ENCODE measurements at places on chromosomes 1 and 21.

- DNase-seq: no peak
Observed at GRCh38 chr1:189311915-189312314, 1165.7 kb downstream of the BRINP3 start.

- no peak for DNase-seq
Observed at GRCh38 chr1:244060686-244061085, 9.6 kb downstream of the ZBTB18 start.

GRCh38 chr21:38478782-38479181, 19.5 kb downstream of the ERG start:
- DNase-seq: no peak

- no peak for DNase-seq
Observed at GRCh38 chr1:86169625-86170024, 13.1 kb upstream of the COL24A1 start.

DNA sequence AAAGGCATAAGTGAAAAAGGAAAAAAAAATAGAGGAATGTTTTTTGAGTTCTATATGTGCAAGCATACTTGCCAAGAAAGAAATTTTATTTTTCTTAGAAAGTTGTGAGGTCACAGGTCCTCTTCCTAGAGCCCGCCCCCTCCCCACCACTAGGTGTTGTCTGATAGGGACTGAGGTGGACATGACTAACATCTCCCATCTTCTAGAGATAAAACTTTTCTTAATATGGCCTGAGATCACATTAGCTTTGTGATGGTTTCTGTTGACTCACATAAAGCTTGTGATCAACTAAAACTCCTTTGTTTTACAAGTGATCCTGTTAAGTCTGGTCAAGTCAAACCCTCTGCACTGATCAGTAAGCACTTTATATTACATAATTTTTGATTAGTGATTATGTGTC, 33.4 kb upstream of the CITED4 start:
- no peak for DNase-seq

GRCh38 chr1:230750576-230750975, 3.4 kb downstream of the CAPN9 start:
- DNase-seq: no peak

DNA sequence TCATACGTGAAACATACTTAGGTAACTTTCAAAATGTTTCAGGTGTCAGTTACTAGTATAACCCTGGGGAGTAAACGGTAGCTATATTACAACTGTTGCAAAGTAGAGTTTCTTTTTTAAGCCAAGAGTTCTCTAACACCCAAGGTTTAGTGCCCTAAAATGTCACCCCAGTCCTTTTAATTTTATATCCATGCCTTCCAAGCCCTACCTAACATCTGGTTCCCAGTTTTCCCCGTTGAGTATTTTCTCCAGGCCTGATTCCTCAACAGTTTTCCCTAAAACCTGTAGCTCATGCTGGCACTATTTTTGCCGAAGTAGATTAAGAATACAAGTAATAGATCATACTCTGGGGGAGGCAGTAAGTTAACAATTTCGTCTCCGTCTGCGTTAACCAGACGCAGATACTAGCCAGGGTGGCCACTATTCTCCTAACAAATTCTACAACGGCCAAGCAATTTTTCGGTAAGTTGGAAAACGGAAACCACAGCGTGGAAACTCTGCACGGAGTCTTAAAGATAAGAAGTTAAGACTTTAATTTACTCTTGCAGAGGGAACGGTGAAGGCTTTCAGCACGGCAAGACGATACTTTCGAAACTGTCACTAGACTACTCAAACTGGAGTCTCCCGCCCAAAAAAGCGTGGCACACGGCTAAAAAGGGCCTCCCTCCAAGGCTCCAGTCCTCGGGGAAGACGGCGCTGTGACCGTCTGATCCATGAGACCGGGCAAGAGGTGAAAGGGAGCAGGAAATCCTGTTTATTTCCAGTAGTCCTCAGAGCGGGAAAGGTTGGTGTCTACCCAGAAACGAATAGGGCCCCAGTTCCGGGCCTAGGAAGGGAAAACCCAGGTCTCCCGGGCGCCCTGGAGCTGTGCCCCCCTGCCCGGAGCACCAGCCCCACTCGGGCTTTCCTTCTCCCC, 945 bp downstream of the SRSF4 start:
- no peak for DNase-seq

DNA sequence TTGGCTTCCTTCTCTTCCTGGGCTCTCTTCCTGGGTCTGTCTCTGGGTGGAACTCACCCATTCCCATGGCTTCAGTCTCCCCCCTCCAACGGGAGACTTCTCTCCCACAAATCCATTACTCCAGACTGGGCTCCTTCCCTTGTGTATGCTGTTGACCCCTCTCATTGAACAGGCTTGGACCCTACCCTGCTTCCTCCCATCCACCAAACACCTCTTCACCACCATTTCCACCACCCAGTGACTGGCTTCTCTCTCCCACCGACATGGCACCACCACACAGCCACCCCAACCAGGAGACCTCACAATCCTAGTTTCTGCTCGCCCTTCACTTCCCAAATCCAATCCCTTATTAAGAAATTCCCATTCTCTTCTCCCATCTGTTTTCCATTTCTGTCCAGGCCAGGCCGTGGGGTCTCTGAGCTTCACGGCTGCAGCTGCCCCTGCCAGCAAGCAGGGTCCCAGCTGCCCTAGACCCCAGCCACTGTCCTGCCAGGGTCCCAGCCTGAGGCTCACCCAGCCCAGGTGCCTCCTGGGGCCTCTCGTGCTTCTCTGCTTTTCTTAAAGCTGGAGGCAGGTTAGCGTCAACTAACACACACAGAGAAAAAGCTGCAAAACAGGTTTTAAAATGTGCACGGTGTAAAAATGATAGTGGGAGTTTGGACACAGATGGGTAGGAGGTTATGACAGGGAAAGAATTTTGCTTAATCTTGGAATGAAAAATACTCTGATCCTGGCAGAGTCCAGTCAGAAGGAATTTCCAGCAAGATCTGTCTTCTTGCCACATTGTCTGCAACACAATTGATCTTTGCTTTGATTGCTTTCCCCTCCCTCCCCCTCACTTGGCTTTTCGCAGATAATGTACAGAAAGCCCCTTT, 383.8 kb upstream of the VAMP3 start:
- DNase-seq: no peak

DNA sequence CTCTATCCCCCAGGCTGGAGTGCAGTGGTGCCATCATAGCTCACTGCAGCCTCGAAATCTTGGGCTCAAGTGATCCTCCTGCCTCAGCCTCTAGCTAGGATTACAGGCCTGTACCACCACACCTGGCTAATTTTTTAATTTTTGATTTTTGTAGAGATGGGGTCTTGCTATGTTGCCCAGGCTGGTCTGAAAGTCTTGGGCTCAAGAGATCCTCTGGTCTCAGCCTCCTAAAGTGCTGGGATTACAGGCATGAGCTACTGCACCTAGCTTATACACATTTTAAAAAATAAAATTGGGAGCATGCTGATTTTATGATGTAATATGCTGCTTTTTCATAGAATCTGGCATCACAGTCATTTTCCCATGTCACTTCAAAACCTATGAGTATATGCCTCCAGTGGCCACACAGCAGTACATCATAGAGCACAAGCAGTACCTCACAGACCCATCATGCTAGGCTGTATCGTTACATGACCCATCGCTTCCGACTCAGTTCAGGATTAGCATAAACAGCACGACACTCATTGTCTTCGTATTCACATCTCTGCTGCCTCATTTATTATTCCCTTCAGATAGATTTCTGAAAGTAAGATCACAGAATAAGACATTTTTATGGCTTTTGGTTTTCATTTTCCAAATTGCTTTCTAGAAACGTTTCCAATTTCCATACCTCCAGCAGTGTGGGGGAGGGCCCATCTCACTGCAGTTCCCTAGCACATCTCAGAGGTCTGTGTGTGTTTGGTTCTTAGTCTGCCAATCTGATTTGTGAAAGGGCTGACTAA, 35.9 kb upstream of the CCSAP start:
- DNase-seq: no peak

- DNase-seq: no peak
Observed at GRCh38 chr1:17948594-17948993, 159.0 kb upstream of the IGSF21 start.

DNA sequence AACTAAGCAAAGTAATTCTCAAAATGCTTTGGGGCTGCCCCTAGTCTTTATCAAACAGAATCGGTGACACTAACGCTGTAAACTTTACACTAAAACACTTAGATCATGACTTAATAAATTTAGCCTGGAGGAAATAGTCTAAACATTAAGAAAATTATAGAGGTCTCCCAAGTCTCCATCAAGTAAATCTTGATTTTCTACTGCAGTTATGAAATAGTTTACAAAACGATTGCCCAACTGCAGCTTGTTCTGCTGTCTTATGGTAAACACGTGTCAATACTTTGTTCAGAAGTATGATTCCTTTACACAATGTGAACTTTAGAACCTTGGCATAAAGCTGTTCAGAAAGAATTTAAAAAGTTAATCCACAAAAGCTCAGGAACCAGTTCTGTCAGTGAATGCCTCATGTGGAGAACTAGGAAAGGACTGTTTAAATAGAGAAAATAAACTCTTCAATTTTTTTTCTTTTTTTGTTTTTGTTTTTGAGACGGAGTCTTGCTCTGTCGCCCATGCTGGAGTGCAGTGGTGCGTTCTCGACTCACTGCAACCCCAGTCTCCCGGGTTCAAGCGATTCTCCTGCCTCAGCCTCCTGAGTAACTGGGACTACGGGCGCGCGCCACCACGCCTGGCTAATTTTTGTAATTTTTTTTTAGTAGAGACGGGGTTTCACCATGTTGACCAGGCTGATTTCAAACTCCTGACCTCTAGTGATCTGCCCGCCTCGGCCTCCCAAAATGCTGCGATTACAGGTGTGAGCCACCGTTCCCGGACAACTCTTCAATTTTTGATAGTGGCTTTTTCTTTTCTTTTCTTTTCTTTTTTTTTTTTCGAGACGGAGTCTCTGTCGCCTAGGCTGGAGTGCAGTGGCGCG, 1.6 kb downstream of the DDI2 start:
- DNase-seq: no peak

DNA sequence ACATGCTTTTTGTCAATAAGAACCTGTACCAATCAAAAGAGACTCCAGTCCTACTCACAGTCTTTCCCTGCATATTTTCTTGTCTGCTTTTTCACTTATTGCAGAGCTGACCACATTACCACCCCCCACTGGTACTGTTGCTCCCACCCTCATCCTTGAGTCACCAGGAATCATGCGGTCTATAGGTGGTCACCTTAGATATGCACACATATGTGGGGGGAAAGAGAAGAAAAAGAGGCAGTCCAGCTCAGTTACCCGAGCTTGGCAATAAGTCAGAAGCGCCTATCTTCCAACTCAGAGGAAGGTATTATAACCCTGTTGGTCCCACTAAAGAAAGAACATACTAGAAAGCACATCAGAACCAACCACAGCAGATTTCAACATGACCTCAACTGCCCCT, 119.2 kb downstream of the SMYD2 start:
- no peak for DNase-seq

- DNase-seq: no peak
Observed at GRCh38 chr1:65177457-65177856, 29.5 kb downstream of the AK4 start.

DNA sequence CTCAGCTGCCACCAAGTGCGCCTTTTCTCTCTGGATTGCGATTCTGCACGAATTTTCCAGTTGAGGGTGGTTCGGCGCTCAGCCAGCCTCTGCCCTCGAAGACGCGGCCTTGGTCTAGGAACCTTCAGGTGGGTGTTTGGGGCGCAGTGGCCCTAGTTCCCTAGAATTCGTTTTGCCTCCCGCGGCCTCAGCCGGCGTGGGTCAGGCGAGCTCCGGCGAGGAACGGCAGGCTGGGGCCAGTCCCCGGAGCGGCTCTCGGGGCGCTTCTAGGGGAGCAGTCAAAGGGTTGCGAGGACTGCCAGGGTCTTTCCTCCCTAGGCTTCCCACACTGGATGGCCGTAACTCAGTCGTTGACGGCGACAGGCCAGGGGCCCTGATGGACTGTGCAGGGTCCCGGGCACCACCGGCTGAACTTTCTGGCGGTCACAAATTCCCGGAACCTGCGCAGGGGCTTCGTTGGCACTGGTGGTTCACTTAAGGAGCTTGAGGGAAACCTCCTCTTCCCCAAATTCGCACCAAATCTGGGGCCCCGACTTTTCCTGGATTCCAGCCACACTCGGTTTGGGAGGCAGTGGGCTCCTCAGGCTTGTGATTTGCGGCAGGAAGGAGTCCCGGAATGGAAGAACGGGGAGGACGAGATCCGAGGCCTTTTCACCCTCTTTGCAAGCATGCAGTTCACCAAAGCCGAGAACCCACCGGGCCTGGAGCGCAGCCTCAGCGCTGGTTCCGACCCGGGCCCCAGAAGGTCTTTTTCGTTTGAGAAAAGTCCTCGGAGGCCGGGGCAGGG, 1.2 kb downstream of the DMBX1 start:
- no peak for DNase-seq

GRCh38 chr21:38989745-38990423, 184.2 kb downstream of the ETS2 start:
- DNase-seq: no peak

DNA sequence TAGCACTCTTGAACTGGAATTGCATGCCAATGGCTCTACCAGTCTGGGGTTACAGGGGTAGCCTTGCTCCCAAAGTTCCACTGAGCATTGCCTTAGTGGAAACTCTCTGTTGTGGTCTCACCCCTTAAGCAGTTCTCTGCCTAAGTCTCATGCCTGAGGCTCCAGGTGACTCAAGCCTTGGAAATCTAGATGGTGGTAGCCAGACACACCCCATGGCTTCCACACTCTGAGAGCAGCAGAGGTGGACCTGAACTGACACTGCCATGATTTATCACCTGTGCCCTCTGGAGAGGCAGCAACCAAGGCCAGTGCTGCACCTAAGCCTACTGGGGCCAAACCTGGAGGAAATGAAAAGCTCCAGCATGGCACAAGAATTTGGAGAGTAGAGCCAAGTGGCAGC, 285.7 kb upstream of the PKN2 start:
- DNase-seq: no peak

DNA sequence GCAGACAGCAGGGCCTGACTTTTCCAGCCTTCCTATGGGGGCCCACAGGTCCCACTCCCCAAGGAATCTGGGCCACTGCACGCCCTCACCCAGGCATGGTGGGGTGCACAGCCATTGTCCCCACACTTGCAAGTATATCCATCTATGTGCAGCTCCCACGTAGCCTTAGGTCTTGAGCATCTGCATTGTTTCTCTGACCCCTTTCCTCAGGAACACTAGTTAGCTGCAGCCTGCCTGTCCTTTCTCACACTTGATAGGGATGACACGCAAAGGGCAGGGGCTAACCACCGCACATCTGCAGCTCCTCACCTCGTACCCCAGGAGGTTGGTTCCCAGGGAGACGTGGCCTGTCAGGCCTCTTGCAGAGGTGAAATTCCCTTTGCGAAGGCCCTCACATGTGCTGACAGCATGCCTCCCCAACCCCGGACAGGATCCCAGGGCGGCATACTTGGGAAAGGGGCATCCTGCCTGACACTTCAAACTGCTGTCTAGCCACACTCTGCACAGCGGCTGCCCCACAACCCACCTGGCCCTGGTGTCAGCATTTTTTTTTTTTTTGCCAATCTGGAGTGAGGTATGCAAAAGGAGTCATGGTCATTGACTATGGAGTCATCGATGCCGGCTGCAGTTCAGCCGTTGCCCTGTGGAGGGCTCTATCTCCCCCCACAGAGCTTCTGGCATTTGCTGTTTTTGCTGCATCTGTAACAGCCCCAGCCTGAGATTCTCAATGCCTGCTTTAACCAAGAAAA, 5.0 kb downstream of the JMJD4 start:
- DNase-seq: peak; percentile 70

All from frontal cortex (tissue), 4 donors.